ENCODE measurements at places on chromosomes 1 and 21.

DNA sequence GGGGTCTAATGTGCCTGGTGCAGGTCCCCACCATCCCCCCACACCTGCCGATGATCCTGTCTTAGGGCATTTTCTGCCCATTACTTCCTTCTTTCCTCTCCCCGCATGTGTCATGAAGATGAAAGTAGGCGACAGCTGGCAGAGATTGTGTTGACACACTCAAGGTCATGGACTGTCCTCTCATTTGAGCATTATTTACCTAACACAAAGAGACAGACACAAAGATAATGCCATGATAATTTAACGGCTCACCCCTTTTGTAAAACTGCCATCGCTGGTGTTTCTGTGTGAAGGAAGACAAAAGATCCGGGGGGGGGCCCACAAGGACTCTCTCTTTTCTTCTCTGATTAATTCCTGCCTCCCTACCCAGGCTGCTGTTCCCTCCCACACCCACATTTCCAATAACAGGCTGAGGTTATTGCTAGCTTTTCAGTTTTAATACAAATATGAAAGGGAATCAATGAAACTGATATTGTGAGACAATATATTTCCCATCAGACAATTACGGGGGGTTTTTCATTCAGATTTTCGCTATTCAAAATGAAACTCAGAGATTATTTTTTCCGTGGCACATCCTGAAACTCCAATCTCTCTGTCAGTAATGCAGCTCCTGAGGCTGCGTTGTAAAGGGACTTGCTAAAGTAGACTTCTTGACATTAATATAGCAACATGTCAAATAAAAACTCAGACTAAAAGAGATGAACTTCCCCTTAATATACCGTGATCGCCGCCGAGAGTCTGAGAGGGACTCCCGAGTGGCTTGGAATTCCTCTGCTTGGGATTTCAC, 561.1 kb downstream of the NPHP4 start:
- no peak for DNase-seq

DNA sequence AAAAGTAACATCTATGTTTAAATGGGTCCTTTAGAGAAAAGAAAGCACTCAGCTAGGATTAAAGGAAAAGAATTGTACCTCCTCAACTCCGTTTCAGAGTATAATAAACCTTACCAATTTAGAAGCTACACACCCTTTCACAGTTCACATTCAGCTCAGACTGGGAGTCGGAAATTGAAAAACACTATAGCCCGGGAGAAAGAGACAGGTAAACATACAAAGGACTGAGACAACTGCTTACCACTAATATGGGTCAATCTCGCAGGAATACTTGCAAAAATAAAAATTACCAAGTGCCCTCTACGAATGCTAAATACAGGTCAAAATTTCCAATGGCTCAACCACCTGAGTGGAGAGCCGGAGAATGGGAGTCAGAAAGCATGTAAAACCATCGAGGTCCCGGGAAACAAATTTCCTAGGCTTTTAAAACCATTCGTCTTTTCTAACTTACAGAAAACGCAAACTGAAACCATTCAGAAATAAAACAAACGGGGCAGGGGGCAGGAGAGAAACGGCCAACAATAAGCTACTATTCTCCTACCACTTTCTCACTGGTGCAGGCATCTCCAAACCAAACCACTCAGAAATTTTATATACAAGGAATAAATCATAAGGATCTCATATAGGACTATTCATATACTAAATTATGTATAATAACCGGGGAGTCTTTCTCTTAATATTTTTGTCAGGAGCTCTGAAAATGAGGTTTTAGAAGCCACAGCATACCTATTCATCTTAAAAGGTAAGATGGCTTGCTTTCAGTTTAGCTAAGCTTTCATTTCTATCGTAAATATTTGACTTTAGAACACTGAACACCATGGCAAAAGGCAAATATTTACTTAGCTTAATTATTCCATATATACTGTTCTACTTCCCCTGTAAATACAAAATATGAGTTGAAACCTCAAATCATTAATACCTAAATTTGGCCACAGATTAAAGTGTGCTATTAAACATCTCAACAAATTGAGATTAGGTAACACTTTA, 136.5 kb downstream of the RERE start:
- DNase-seq, result no peak

GRCh38 chr1:187655104-187655503, 826.4 kb downstream of the PLA2G4A start:
- no peak for DNase-seq

DNA sequence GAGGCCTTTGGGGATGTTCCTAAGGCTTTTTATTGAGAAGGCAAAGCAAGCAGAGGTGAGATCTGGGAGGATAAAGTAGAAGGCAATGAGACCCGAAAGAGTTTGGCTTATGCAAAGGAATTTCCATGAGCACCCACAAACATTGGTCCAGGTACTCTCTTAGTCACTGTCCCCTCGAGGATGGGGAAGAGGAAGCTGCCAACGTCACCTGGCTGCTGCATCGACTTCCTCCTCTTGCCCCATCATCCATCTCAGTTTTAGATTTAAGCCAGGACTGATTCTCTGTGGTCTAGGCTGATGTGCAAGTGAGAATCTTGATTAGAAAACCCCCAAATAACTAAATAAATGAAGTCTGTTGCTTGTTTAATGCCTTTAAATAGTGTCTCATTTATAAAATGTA, 28.7 kb downstream of the RUNX1 start:
- DNase-seq, result no peak

- DNase-seq, result no peak
Measured at GRCh38 chr1:34825455-34826091, 32.8 kb downstream of the GJA4 start.

DNA sequence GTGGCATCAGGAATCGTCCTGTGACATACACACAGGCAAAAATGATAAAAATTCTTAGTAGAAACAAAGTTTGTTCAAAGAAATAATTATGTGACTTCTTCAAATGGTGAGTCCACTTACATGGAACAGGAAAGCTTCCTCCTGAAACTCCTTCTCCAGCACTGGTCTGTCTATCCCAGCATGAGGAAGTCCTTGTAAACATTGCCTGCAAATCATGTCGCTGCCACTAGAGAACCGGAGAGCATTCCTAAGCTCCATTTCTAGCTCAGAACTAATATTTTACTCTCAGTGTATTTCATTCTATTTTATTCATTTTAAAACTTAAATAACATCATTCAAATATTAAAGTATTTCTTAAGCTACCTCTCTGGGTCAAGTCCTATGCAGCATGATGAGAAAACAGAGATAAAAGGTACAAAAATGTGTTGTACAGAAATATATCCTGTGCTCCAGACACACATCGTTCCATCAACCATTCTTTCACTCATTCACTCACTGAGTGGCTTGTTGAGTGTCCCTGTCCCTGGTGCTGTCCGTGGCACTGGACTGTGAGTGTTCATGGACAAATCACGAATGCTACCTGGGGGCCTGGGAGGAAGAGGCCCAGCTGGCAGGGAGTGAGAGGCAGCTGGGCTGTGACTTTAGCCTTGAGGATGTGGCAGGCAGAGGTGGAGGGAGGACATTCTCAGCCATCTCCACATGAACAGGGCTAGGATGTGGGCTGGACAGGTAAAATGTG, 10.0 kb downstream of the CYP4A22 start:
- DNase-seq, result no peak

- DNase-seq, result no peak
Measured at GRCh38 chr1:89669441-89669840, 36.5 kb downstream of the LRRC8C start.

DNA sequence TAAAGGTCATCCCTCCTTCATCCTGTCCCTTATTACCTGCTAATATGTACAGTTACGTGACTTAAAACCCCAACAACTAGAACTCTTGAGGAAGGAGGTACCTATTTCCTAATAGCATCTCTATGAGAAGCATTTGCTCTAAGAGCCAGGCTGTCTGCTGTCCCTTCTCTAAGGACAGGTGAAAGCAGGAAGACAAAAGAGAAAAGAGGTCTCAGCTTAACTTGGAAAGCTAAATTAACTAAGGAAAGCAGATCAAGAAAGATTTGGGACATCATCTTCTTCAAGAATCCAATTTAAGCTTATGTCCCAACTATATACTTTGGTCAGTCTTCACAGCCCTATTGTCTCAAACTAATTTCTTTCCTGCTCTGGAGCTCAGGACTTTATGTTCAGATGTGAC, 2.9 kb downstream of the EGLN1 start:
- no peak for DNase-seq

DNA sequence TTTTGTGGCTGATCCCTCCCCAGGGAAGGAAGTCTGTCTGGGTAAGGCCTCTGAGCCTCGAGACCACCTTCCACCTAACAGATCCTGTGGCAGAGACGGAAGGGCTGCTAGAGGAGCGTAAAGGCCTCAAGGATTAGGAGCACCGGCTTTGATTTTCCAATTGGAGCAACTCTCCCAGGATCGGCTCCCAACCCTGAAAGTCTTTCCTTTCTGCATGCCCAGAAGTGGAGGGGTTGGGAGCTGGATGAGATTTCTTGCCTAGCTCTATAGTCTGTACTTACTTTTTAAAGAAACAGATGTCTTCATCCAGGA, 41.4 kb downstream of the ELK4 start:
- no peak for DNase-seq

Measured in NCI-H1436 treated with DMSO at 0.1 percent for 48 hours (cell line).